CD4-positive, alpha-beta T cell treated with Interferon alpha-2 for 1 hour (primary cell): ENCODE measurements at places on chromosomes 12 and 14.

DNA sequence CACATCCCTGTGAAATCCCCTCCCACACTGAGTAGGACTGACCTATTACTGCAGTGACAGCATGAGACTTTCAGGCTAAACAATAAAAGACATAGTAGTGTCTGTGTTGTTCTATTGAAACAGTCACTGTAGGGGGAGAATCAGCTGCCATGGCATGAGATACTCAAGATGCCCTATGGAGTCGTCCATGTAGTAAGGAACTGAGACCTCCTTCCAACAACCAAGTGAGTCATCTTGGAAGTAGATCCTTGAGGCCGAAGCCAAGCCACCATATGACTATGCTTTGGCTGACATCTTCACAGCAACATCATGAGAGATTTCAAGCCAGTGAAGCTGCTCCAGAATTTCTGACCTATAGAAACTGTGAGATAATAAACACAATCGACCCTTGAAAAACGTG lies 12.1 kb upstream of the LRP6 start:
- DNase-seq, result no peak

DNA sequence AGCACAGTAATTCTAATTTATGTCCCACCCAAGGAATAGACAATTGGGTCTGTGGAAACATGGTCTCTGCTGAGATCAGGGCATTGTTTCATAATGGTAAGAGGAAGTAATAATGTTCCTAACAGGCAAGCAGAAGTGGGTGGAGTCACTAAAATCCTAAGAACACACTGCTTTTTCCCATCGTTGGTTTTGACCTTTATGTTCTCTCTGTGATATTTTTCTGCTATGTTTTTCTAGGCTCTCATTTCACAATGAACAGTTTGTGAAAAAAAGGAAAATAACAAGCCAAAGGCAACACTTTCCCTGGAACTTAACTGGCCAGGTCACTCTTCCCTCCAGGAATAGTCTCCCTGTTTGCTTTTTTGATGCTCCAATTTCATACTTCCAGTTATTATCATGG lies 80.6 kb upstream of the OVCH1 start:
- no peak for DNase-seq

GRCh38 chr12:131513606-131514005 lies 197.3 kb upstream of the SFSWAP start:
- DNase-seq, result no peak

DNA sequence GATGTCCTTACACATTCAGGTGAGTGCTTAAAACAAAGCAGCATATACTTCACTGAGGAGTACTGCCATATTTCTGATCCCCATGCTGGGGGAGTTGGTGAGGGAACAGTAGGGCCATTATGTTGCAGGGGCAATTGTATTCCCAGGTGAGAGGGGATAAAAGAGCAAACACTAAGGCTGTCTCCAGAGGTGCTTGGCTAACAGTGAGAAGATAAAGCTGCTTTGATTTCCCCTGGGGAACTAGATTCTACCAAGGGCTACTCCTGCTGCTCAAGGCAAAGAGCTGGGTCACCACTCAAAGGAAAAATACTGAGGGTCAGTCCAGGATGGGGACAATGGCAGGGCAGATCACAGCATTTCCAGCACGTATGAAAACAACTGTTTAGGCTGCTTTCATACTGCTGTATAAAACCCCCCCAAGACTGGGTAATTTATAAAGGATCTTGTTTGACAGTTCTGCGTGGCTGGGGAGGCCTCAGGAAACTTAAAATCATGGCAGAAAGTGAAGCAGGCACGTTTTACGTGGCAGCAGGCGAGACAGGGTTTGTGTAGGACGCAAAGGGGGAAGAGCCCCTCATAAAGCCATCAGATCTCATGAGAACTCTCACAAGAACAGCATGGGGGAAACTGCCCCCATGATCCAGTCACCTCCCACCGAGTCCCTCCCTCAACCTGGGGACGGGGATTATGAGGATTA lies 47.8 kb upstream of the OR5AU1 start:
- DNase-seq, result no peak

- no peak for DNase-seq
Measured at GRCh38 chr12:82765971-82766705, 79.4 kb downstream of the TMTC2 start.

DNA sequence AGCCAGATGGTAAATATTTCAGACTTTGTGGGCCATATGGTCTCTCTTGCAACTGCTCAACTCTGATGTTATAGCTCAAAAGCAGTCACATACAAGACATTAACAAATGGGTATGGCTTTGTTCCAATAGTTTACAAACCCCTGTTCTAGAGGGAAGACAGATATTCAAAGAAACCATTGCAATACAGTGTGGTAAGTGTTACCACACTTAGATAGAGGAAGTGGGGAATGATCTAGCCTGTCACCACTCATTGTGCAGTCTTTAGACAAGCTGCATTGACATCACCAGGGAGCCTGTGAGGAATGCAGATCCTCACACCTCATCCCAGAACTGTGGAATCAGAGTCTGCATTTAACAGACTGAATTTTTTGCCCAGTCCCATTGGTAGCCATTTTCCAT lies 80.0 kb upstream of the RGS6 start:
- DNase-seq, result no peak

DNA sequence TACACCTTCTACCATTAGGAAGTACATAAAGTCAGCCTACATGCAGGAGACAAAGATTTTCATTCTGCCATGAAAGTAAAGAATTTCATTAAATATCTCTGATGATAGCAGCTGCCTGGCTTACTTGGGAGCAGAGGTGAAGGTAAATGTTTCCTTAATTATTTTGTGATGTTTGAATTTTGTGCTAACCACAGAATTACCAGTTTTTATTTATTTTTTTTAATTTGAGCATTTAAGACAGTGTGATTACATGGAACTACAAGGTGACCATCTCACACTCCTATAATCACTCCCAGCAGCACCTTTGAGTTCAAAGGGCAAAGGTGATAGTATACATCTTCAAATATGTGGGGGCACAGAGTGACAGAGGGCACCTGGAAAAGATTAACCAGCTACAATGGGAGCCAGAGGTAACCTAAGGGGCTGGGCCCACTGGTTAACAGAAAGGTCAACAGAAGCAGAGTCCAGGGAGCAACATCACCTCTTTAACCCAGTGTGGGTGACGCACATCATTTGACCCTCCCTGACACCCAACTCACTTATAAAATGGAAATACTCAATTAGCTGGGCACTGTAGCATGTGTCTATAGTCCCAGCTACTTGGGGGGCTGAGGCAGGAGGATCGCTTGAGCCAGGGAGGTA lies 65.0 kb downstream of the GCH1 start:
- no peak for DNase-seq

DNA sequence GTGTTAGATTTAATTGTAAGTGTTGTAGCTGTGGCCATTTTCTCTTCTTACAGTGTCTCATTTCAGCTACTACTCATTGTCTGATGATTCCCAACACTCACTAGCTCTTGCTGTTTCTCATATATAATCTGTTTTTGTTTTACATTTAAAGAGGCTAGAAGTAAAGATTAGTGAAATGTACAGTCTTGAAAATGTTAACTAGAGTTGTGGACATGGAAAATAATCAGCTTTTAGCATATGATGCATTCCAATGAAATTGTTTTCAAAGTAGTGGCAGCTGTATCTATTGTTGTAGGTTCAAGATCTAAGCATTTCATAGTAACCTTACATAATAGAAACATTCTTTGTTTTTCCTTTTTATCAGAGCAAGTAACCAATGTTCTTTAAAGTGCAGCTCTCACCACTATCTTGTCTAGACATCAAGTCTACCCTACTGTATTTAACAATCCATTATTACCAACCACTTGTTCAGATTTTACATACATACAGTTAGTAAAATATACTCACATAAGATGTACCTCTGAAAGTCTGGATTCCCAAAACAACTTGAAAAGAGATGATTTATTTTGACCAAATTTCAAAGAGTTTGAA lies 76.9 kb downstream of the PPHLN1 start:
- no peak for DNase-seq

DNA sequence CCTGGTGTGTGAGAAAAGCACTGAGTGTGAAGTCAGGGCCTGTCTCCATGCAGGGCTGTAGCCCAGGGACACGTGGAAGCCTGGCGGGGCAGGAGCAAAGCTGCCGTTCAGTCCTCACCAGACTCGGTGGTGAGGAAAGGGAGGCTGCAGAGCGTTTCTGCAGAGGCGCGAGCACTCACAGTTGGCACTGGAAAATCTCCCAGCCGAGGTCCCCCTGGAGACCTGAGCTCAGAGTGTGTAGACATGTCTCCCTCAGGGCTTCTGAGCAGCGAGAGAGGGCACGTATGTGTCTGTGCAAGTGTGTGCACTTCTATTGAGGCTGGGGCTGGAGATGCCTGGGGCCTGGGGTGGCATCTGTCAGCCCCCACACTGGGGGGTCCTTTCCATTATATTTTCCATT lies 11.0 kb upstream of the HHIPL1 start:
- DNase-seq, result no peak

GRCh38 chr12:131114271-131114670 lies 160.6 kb downstream of the ADGRD1 start:
- no peak for DNase-seq

GRCh38 chr12:7129872-7130691 lies at the start of gene CLSTN3:
Gene CLSTN3 (plus strand): TSS chr12:7130371. CDS start chr12:7130649, 278 bp downstream.
- peak; percentile 83 for DNase-seq

GRCh38 chr12:124211753-124212152 lies 83.1 kb upstream of the RFLNA start:
- no peak for DNase-seq
